ENCODE measurements at places on chromosomes 7 and 10.

- DNase-seq: peak; percentile 42
Observed at GRCh38 chr10:6583447-6583846, 3.4 kb upstream of the PRKCQ start.

DNA sequence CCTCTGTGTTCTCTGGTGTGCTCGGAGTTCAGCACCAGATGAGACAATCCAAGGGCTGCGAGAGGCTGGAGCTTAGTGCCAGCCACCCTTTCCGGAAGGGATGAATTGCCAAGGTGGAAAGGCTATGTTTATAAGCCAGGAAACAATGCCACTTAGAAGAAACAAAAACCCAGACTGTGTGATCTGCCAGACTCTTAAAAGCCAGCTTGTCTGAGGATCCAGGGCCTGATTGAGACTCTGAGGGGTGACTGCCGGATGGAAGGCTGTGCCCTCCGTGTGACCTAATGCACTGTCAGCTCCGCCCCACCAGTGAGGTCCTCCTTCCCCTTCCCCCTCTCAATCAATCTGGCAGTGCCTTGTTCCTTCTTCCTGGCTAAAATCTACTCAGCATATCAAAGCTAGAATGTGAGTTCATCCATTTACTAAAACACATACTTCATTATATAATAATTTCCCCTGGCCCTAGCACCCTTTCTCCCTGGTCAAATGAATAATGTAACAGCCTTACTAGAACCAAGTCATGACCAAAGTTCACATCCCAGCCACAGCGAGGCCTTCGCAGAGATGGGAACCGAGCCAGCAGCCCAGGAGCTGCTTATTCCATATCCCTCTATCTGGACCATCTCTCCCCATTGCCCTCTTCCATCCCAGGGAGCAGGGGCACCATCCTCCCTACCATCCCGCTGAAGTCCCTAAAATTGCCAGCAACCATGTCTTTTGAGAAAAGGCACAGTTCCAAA, 25.5 kb downstream of the FAM107B start:
- no peak for DNase-seq

GRCh38 chr10:680745-681144, 8.7 kb downstream of the DIP2C start:
- DNase-seq: no peak

DNA sequence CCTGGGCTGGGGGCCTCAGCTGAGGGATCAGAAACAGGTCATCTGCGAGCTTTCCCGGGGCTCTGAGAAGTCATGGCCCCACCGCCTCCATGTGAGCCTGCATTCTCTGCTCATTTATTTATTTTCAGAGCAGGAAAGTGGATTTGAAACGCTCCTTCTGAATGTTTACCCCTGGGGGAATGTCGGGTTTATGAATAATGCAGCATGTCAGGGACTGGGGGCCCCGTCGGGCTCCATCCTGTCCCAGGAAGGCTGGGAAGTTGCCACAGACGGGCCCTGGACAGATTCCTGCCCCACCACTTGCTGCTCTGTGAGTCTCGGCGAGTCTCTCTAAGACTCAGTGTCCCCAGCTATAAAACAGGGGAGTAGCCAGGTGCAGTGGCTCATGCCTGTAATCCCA, 11.9 kb upstream of the GTF2IRD1 start:
- no peak for DNase-seq

- no peak for DNase-seq
Observed at GRCh38 chr7:25672496-25672895, 444.2 kb upstream of the NPVF start.

DNA sequence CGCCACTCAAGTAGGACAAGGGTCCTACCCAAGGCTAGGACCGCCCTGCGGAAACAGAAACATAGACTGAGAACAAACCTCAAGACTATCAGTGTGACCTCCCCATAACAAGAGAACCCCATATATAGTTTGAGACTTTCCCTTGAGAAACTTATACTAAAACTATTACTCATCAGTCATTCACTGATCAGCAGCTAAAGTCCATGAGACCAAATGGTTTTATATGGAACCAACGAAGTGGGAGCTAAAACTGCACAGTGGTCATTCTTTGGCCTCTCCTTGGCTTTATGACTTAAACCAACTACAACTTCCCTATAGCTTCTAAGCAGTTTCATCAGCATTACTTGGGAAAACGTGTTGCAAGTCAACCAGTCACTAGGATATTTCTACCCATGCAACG, 13.7 kb upstream of the ZSCAN21 start:
- DNase-seq: no peak

DNA sequence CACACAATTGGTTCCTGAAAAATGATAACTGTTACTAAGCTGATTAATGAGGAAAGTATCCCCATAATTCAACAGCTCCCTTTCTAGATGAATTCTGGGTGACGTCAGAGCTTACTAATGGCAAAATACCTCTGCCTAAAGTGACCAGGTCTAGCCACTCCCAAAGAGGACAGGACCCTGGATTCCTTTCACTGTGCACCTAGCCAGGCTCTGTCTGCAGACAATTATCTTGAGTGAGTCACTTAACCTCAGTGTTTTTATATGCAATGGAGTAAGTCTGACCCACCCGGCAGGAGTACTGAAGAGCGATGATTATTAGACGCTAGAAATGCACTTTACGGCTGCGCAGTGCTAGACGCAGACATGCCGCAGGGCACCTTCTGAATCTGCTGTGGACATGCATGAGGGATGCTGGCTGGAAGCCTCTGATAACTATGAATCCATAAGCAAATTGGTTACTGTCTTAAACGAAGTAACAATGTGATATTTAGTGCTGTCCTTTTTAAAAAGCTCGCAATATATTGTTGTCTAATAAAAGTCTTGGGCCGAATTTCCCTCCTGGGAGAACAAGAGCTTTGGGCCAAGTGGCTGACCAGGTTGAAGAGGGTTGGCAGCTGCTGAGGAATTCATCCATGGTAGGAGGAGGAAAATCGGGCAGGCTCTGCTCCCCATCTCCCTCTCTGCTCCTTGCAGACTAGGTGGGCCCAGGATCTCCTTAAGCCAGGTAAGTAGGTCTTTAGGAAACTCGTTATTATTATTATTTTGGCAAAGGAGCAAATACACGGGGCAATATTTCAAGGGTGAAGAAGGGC, 4.6 kb upstream of the INPP5A start:
- DNase-seq: no peak

GRCh38 chr7:95471071-95471470, 14.7 kb upstream of the ASB4 start:
- DNase-seq: no peak

GRCh38 chr7:1032536-1033181, 11.7 kb upstream of the GPR146 start:
- no peak for DNase-seq

DNA sequence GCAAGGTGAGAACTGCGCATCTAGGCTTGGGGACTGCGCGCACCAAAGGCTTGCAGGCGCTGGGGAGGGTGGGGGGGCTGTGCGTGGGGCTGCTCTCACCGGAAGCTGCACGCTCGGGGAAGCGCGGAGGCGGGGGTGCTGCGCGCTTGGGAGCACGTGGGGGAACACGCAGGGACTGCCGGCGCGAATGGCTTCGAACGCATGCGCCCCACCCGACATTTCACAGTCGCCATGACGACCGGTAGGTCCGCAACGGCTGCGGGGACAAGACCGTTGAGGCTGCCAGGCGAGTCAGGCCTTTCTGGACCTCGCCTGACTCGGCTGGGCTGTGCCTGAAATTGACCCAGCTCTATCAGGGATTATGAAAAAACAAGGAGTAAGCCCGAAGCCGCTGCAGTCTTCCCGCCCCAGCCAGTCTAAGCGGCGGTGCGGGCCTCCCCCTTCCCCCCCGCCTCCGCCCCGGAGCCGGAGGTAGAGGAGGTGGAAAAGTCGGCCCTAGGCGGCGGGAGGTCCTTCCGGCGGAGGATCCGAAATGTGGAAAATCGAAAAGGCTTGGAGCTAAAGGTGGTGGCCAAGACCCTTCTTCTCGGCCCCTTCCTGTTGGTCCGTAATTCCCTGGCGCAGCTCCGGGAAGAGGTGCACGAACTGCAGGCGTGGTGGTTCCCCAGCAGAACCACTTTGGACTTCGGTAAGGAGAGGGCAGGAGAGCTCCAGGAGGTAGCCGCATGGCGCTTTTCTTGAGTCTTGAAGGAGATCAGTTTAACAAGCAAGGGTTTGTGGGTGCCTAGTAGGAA, 34.9 kb upstream of the STEAP1 start:
- peak; percentile 14 for DNase-seq

DNA sequence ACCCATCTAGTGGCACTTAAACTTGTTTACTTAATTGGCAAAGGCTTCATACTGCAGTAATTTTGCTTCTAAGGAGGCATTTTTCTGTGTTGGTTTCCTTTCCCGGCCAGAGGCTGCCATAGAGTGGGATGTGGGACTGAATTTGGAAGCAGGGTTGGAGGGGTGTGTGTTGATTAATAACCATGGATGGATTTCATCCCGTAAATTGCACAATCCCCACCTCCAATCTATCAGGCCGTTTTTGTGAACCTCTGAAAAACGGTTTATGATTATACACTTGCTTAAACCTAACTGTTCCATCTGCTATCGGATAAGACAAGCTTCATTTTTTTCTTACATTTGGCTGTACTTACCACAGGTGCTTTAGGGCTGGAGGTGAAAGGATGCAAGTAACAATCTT, 1.3 kb downstream of the TMEM60 start:
- no peak for DNase-seq

DNA sequence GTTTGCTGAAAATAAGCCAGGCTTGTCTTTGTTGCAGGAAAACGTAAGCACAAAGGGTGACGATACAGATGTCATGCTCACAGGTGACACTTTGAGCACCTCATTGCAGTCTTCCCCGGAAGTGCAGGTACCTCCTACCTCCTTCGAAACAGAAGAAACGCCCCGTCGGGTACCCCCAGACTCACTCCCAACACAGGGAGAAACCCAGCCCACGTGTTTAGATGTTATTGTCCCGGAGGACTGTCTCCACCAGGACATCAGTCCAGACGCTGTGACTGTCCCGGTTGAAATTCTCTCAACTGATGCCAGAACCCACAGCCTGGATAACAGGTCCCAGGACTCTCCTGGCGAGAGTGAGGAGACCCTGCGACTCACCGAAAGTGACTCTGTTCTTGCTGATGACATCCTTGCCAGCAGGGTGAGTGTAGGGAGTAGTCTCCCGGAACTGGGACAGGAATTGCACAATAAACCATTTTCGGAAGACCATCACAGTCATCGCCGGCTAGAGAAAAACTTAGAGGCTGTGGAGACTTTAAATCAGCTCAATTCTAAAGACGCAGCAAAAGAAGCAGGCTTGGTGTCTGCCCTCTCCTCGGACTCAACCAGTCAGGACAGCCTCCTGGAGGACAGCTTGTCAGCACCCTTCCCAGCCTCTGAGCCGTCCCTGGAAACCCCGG, 18.3 kb upstream of the BHLHA15 start:
- DNase-seq: no peak

GRCh38 chr7:23336086-23336485, 36.9 kb downstream of the MALSU1 start:
- DNase-seq: no peak

- no peak for DNase-seq
Observed at GRCh38 chr10:44619975-44620374, 235.1 kb upstream of the CXCL12 start.

DNA sequence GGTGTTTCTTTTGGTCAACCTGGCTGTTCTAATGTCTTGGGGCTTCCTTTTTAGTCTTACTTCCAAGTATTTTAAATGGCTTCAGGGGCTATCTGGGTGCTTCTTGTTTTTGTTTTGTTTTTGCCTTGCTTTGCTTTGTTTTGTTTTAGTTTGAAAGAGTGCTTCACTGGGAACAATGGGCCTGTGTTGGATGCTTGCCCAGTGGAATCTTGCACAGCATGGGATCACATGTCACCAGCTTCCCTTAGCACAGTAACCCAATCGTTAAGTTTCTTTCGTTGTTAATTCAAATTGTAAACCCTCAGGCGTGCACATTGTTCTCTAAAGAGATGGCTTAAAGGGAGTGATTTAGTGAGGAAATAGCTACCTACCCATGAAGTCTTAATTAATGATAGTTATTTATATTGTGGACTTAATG, 8.9 kb downstream of the COL17A1 start:
- DNase-seq: no peak

- no peak for DNase-seq
Observed at GRCh38 chr10:118481871-118482270, 113.6 kb downstream of the PRLHR start.

GRCh38 chr10:78757344-78757925, 311.3 kb upstream of the ZMIZ1 start:
- DNase-seq: no peak

GRCh38 chr7:33732462-33732861, 172.9 kb upstream of the BMPER start:
- DNase-seq: no peak
